ENCODE measurements at places on chromosomes 5 and 9. TPM values are rescaled to one million over a fixed set of nuclear protein-coding genes. Genes with fewer than 3 reads are reported as not detected.

The PHF24 gene
- not detected for total RNA-seq

- peak; percentile 34 for DNase-seq
Observed at GRCh38 chr5:108935611-108936010, 187.9 kb downstream of the FER start.

DNA sequence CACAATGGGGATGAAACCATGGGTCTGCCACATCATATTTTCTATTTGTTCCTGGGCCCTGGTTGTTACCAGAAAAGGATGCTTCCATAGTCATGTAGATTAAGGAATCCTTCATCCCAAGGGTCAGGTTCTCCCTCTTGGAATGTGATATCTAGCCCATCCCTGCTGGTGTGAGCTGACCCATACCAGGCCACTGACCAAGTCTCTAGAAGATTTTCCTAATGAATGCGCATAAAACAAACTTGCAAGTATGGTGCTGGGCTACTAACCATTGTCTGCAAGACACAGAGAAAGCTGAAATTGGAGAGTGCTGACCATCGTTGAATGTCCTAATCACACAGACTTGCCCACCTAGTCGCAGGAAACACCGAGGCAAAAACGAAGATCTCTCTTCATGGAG, 972.6 kb downstream of the EFNA5 start:
- no peak for DNase-seq

- DNase-seq = no peak
Observed at GRCh38 chr9:126327006-126327713, 531 bp downstream of the MVB12B start.

All from stomach (tissue), 19 donors.